ENCODE measurements at places on chromosomes 4 and X.
A peak's percentile ranks its signal among the peaks of the same experiment; 100 is the strongest.

DNA sequence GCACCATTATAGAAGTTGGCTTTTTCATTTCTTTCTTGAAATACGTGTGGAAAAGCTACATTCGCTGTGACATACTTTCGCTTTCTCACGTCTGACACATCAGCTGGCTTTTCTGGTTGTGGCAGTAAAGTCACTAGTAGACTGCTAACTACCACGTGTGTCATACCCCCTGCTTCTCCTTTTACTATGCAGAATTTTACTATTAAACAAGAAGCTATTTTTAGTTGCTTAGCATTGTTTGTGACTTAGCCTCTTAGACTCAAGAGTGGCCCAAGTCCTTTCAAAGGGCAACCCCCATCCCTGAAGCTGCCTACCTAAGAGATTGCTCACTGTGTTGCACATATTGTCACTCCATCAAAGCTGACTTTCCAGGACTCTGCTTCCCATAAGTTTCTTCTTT lies 2.1 kb upstream of the IL2 start:
- DNase-seq = no peak

GRCh38 chrX:135308345-135308855 lies 880 bp upstream of the ETDC start:
- no peak for DNase-seq

DNA sequence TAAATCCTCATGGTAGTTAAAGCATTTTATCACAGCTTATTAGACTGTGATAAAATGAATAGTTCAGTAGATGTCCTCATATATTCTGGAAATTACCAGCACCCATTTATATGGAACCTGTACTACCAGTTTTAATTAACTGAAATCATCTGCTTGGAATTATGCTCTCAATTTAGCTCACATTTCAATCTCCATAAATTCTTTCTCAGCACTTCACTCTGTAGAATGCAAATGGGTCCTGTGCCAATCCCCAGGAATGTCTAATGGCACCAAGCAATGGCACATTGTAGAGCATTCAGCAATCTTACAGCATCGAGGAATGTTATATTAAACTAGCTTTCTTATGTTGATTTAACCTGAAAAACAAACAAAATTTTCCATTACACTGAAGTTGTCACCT lies 355.1 kb downstream of the PDHA2 start:
- DNase-seq = no peak

DNA sequence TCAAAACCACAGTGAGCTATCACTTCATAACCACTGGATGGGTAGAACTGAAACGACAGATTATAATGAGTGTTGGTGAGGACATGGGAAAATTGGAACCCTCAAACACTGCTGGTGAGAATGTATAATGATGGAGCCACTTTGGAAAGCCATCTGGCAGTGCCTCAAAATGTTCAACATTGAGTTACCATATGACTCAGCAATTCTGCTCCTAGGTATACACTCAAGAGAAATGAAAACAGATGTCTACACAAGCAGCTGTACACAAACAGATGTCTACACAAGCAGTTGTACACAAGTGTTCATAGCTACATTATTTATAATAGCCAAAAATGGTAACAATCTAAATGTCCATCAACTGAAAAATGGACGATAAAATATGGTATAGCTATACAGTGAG lies 143.9 kb downstream of the PDGFRA start:
- no peak for DNase-seq

- no peak for DNase-seq
Observed at GRCh38 chrX:14698790-14699189, 169.5 kb downstream of the GLRA2 start.

- no peak for DNase-seq
Observed at GRCh38 chr4:16264798-16265197, 38.5 kb upstream of the TAPT1 start.

GRCh38 chr4:25343671-25344070 lies 31.1 kb downstream of the ZCCHC4 start:
- no peak for DNase-seq

DNA sequence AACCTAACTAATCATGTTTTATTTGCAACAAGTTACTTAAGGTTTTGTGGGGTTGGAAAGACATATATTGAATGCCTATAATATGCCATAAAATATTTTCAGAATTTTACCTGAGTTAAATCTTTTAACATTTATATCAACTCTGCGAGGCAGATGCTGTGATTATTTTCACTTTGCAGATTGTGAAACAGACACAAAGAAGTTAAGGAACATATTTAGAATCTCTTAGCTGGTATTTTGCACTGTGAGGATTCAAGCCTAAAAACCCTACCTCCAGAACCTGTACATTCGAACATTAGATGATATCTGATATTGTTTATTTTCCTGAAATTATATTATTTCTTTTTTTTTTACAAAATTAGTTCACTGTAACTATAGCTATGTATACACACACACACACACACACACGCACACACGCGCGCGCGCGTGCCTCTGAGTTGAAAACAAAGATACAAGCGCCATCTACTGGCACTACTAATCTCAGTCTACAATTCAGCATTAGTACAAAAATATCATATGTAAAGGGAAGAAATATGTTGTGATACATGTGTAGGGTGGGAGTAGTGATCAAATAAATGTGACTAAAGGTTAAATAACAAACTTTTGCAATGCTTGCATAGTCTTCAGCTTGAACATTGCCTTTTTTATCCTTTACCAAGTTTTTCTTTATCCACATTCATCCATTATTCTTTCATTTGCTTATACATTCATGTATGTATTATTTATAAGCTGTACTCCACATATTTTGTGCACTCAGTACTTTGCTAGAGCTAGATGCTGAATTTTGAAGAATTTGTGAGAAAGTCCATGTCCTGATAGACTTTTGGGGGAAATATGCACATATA lies 61.5 kb downstream of the ANXA10 start:
- DNase-seq = peak; percentile 34

DNA sequence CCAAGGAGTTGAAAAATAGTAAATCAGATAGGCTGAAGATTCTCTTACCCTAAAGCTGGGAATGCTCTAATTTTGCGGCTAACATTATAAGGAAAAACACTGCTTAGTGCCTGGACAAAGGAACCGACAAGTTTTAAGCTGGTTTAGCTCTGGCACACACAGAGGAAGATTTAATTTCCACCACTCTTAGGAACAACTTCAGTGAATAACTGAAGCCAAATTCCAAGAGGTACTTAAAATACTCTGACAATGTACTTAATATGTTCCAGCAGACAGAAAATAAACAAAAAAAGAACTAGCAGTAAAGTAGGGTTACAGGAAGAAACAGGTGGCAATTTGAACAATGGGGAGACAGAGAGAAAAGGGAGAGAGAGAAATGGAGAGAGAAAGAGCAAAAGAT lies 340.8 kb upstream of the NDST4 start:
- DNase-seq = no peak

GRCh38 chr4:152081024-152081423 lies 320.2 kb upstream of the GATB start:
- no peak for DNase-seq

DNA sequence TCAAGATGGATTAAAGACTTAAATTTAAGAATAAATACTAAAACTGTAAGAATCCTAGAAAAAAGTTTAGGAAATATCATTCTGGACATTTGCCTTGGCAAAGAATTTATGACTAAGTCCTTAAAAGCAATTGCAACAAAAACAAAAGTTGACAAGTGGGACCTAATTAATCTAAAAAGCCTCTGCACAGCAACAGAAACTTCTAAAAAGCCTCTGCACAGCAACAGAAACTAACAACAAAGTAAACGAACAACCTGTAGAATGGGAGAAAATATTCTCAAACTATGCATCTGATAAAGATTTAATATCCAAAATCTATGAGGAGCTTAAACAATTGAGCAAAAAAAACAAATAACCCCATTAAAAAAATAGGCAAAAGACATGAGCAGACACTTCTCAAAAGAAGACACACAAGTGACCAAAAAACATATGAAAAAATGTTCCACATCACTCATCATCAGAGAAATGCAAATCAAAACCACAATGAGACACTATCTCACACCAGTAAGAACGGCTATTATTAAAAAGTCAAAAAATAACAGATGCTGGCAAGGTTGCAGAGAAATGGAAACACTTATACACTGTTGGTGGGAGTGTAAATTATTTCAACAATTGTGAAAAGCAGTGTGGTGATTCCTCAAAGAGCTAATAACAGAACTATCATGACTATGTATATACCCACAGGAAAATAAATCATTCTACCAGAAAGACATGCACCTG lies 5.5 kb upstream of the OPRPN start:
- DNase-seq = no peak

DNA sequence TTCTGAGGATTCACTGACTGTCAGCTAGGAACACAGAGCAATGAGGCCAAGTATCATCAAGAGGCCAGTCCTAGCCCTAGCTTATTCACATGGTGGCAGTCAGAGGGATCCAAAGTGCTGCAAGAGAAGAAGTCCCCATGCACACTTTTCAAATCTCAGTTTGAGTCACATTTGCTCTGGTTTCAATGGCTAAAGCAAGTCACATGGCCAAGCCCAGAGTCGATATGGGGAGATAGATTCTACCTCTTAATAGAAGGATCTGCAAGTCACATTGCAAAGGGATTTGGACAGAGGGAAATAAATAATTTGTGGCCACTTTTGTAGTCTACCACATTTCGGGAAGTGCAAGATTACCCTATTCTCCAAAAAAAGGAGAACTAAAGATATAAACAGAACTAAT lies 3.7 kb upstream of the LCORL start:
- no peak for DNase-seq

DNA sequence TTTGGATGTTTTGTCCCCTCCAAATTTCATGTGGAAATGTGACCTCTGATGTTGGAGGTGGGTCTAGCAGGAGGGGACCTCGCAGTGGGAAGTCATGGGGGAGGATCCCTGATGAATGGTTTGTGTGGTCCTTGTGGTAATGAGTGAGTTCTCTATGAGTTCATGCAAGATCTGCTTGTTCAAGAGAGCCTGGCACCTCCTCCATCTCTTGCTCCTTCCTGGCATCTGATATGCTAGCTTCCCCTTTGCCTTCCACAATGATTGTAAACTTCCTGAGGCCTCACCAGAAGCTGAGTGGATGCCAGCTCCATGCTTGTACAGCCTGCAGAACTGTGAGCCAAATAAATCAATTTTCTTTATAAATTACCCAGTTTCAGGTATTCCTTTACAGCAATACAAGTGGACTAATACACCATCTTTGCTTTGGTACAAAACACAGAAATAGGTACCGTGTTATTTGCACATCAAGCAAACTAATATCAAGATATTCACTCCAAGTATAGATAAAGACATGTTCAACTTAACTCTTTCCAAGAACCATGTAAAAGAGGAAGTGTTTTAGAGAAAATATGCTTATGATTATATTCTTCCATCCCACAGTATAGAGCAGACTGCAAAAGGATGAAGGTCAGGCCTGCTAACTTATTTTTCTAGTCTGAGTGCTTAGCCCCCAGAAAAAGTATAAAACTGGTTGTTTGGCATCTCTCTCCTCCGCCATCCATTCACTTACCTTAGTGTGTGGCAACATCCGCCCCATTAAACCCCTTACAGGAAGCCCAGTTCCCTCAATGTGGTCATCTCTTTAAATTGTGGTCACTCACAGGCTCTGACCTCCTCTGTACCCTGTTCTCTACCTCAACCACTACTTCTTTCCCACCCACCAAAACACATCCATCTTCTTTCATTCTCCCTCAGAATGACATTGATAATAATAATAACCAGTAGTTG lies 6.7 kb downstream of the ARAP2 start:
- no peak for DNase-seq

DNA sequence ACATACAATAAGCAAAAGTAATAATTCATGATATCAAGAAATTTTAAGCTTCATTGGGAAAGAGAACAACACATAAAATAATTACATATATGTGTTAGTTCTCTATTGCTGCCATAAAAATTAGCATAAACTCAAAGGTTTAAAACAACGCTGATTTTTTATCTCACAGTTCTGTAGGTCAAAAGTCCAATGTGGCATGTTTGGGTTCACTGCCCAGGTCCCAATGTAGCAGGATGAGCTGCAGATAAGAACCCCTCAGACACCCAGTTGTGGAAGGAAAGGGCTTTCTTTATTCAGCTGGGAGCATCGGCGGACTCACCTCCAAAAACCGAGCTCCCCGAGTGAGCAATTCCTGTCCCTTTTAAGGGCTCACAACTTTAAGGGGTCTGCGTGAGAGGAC lies 13.1 kb upstream of the MAGEB16 start:
- DNase-seq = no peak

DNA sequence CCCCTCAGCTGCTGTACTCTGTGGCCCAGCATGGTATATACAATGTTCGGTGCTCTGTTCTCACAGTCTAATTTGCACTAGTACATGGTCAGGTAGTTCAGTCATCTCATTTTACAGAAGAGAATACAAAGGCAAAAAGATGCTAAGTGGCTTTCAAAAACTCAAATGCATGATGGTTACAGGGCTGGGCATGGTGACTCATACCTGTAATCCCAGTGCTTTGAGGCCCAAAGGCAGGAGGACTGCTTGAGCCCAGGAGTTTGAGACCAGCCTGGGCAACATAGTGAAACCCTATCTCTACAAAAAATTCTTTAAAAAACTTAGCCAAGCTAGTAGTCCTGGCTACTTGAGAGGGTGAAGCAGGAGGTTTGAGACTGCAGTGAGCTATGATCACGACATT lies 210.5 kb upstream of the KIT start:
- no peak for DNase-seq

DNA sequence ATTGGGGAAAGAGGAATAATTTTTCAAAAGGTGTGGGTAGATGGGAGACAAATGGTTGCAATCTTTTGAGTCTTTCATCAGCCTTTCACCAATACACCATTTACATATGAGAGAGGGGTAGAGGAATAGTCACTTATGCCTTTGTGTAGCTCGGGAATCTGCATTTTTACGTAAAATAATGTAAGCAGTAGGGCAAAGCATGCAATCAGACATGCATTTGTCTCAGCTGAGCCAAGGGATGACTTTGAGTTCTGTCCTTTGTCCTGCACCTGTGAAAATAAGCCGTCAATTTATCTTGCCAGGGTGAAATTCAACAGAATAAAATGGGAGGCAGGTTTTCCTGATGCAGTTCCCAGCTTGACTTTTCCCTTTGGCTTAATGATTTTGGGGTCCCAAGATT lies 1473.4 kb upstream of the TENM3 start:
- no peak for DNase-seq

GRCh38 chr4:140271553-140271952 lies 101.9 kb upstream of the SCOC start:
- DNase-seq = no peak

DNA sequence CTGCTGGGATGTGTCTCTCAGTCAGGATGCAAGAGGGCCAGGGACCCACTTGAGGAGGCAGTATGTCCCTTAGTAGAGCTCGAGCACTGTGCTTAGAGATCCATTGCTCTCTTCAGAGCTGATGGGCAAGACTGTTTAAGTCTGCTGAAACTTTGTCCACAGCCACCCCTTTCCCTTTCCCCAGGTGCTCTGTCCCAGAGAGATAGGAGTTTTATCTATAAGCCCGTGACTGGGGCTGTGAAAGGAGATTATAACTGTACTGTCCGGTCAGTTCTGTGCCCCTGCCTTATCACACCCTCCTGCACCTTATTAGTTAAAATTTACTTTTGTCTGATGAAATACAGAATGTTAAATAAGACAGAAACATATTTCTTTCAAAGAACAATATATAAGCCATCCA lies 378.4 kb downstream of the PABPC4L start:
- DNase-seq = no peak

Data from hippocampal formation (tissue), 2 donors.